Forelimb muscle (tissue), 1 donor: ENCODE measurements at places on chromosomes 11 and 22. TPM values are rescaled to one million over a fixed set of nuclear protein-coding genes. Genes with fewer than 3 reads are reported as not detected.

- DNase-seq, result no peak
Measured at GRCh38 chr11:35919244-35919643, 24.6 kb upstream of the LDLRAD3 start.

DNA sequence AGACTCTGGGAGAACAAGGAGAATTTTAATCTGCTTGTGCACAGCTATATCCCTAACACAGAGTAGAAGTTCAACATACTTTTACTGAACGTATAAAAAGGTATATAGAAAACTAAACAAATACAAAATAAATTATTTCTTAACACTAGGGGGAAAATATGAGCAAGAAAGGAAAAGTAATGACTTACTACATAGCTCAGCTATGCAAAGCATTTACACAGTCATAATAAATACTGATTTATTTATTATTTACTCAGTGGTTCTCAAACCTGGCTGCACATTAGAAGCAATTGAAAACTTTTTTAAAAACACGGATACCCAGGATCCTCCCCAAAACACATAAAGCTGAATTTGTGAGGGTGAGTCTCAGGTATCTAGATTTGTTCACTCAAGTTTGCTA, 182.5 kb downstream of the TTC28 start:
- DNase-seq, result no peak

Gene OR51I1
- polyA plus RNA-seq, result not detected

DNA sequence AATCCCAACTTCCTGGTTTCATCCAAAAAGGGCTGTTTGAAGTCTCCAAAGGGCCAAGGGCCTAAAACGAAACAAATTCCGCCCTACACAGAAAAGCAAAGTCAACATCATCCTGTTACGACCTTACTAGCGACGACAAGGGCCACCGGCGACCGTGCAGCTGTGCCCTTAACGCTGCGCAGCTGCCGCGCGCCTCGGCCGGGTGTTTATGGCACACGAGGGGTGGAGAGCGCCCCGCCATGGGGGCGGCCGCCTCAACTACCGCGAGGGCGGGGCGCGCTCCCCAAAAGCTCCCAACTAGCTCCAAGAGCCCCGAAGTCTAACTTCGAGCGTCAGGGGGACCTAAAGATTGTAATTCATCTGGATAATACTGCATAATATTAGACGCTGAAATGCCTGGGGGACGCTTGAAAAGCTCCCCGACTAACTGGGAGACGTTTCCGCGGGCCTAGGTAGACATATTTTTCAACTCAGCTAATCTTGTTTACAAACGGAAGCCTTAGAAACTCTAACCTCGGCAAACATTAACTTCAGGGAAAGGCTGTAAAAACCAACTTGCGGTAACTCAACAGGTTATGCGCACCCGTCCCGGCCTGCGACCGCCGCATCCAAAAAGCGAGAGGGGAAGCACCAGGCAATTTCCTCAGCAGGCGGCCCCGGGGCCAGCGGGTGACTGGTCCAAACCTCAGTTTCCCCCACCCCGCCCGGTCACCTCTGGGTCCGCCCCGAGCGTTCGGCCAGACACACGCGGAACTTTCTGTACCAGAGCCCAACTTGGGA, 694 bp downstream of the TMEM123 start:
- no peak for DNase-seq

Gene TMEM225
- polyA plus RNA-seq, result not detected

Gene NXPE2
- 0.16 TPM for polyA plus RNA-seq

Gene KCNJ11
- polyA plus RNA-seq, result 19.3 TPM

DNA sequence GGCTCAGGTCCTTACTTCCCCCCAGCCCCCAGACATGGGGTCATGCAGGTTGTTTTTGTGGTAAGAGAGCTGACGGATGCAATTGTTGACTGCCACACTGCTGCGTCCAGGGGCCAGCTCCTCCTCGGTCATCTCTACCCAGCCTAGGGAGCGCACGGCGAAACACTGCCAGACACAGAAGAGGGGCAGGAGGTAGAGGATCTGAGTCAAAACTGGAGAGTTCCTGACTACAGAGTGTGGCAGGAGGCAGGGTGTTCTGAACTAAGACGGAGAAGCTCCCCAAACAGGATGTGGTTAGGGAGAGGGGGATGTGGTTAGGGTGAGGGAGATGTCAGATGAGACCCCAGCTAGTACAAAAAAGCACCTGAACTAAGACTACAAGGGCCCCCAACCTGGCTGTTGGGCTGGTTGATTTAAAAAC, 12.3 kb downstream of the SMPD1 start:
- no peak for DNase-seq

DNA sequence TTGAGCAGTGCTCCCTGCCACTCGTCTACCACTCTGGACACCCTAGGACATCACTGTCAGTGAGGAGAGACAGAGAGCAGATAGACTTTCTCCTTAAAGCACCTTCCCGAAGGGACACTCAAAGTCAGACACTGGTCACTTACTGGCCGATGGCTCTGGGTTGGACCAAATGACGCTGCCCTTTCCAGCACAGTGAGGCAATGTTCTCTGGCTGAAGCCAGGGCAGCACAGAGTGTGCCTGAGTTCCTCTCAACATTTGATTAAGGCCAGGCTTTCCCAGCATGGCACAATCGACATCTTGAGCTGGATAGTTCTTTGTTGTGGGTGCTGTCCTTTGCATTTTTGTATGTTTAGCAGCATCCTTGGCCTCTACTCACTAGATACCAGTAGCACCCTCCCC, 206.2 kb downstream of the CSNK2A3 start:
- no peak for DNase-seq

DNA sequence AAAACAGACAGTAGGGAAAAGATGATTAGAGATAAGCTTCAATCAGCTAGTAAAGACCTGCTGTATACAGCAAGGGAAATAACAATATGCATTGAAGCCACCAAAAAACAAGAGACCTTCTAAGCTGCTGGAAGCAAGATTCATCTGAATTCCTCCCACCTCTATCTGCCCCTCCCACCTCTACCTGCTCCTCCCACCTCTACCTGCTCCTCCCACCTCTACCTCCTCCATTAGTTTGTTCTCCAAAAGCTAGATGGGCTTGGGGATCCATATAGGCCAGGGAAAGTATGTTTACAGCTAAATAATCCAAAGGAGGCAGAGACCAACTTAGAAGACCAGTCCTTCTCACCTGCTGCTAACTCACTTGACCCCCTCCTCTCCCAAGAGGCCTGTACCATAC, 33.2 kb downstream of the PAK1 start:
- DNase-seq, result no peak

DNA sequence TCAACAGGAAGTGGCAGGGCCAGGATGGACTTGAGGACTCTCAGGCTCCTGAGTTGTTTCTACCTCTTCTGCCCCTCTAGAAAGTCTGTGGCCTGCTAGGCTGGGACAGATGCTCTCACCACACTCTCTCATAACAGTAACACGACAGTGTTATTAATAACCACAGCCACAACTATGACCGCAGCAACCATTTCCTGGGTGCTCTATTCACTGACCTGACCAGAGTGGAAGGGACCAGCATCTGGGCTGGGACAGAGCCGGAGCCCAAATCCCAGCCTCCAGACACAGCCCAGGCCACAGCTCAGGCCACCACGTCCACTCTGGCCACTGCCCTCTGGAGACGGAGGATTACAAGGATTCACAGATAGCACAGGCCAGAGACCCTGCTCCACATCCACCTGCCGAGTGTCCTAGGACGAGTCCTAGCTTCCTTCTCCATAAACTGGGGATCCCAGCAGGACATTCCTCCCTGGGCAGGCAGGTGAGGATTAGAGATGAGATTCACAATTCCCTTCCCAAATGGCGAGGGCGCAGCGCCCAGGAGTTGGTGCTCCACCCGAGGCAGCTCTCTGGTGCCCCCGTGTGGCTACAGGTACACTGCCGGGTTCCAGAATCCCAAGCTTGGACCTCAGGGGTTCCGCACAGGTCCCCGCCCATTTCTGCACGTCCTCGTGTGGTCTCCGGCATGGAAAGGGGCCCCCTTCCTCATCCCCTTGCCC, 7.1 kb downstream of the PNPLA5 start:
- DNase-seq, result no peak

GRCh38 chr11:45176996-45177395, 30.6 kb downstream of the PRDM11 start:
- no peak for DNase-seq

- no peak for DNase-seq
Measured at GRCh38 chr11:124474079-124474478, 28.6 kb upstream of the OR8B8 start.

GRCh38 chr22:29201782-29202181, 3.9 kb upstream of the EMID1 start:
- no peak for DNase-seq

Gene OR2D2
- polyA plus RNA-seq, result not detected

DNA sequence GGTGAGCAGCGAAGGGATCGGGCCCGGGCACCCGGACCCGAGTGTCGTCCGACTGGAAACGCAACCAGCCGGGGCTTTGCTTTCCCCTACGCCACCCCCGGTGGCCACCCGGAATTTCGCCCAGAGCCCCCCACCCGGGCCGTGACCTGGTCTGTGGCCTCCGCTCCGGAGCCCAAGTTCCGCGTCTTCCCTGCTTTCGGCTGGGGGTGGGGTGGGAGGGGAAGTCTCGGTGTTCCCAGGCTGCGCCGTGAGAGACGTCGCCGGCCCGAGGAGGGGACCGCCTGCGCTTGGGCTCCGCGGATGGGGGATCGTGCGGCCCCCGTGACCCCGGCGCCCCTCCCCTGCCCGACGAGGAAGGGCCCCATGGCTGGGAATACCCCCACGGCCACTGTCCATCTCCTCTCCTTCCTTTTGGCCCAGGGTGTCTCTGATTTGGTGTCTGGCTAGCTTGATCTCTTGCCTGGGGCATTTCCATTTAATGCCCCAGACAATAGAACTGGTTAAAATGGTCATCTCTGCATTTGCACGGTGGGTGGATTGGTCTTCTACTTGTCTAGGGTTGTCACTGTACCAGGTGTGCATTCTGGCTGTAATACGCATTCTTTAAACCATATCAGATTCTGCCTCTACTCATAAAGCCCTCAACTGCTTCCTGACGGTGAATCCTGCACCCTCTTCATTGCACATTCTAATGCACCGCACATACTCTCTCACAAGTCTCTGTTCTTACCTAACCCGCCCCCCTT, 789 bp downstream of the SIK2 start:
- DNase-seq, result no peak

DNA sequence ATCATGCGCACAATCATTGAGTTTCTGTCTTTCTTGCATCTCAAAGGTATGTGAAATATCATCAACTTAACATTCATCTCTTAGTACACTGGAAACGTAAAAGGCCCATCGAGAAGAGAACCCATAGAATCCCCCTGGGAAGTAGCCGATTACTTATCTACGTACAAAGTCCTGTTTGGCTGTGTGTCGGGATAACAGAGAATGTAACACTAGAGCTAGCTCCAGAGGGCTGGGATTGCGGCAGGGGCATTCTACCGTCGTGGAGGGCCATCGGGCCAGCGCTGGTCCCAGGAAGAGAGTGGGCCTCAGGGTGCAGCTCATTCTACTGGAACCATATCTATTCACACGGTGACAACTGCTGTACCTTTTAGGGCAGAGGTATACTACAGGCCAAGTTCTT, 4.5 kb downstream of the GAL start:
- DNase-seq, result no peak
